ENCODE measurements at places on chromosomes 1 and 21.

- DNase-seq, result no peak
These were observed 140.6 kb downstream of the ZNF281 start for GRCh38 chr1:200269256-200269655.

DNA sequence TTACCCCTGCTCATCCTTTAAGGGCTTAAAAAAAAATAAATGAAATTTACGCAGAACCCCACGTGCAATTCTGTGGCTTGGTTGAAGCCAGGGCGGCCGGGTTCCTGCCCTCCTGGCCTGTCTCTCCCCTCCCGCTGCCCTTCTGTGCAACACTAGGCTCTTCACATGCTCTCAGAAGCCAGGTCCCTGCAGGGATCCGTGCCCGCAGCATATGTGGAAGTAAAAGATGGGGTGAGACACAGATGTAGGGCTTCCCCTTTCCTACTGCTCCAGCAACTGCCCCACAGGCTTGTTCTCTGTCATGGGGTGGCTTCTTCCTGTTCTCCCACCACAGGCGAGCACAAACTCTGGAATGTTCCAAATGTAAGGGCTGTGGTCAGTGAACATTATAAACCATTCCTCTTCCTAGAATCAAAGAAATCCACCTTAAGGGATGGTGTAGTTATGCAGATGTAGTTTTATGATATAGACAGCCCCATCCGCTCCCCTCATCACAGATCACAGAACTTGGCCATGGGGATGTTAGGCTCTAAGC, 535.4 kb downstream of the KIF26B start:
- DNase-seq, result no peak

GRCh38 chr21:38014298-38014697, 98.0 kb upstream of the KCNJ6 start:
- DNase-seq, result no peak

GRCh38 chr1:234222561-234223280, 150.5 kb upstream of the COA6 start:
- DNase-seq, result no peak

DNA sequence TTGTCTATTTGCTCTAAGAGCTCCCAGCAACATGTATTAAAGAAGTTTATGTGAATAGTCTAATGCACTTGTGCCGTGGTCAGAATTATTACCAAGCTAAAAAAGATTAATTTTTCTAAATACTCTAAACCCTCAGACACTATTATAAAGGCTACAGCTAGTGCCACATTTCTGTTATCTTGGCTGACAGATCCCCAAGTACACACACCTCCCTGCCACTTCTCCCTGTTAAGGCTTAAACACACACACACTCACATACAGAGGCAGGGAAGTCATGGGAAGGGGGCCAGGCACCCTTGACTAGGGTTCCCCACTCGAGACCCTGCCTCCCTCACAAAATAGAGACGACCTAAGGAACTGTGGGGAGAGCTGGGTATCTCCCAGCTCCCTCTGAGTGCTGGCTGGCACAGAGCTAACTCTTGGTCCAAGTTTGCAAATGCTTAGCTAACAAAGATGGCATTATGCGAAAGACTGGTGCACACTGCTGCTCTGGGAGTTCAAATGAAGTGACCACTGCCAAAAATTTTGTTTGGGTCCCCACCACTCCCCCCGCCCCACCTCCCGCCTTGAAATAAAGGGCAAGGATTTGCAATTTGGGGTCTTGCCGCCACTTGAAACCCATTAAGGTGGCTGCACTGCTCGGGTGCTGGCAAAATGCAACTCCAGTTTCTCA, 9.8 kb downstream of the SSBP3 start:
- no peak for DNase-seq

- no peak for DNase-seq
These were observed 91.2 kb downstream of the MPZL1 start for GRCh38 chr1:167812972-167813371.

DNA sequence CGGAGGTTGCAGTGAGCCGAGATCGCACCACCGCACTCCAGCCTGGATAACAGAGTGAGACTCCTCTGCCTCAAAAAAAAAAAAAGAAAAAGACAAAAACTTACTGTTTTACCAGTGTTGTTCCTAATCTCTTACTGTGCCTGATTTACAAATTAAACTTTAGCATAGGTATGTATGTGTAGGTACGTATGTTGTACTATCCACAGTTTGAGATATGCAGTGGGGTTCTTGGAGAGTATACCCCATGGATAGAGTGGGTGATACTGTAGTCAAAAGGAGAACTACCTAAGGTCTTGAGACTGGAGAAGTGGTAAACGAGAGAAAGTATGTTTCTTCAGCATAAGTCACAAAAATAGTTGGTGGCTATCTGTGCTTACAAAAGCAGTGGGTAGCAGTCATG, 38.6 kb downstream of the RNF11 start:
- DNase-seq, result no peak
